ENCODE measurements at places on chromosomes 3 and 15.

- no peak for DNase-seq
Observed at GRCh38 chr3:53721187-53722119, 124.8 kb downstream of the CHDH start.

DNA sequence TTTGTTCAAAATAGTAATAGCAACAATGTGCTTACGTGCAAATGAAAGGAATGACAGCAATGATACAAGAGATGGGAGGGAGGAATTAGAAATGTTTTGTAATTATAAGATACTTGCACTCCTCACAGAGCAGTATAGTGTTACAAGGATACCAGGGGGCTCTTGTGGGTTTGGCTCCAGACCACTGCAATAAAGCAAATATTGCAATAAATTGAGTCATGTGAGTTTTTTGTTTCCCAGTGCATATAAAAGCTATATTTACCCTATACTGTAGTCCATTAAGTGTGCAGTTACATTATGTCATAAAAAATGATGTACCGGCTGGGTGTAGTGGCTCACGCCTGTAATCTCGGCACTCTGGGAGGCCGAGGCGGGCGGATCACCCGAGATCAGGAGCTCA lies 864.3 kb downstream of the NSUN3 start:
- DNase-seq, result no peak

- no peak for DNase-seq
Observed at GRCh38 chr15:96369825-96370621, 39.5 kb downstream of the NR2F2 start.

- DNase-seq, result no peak
Observed at GRCh38 chr3:152197451-152197850, 71.3 kb upstream of the MBNL1 start.

GRCh38 chr3:135034891-135035440 lies 239.9 kb downstream of the EPHB1 start:
- DNase-seq, result no peak

- DNase-seq, result no peak
Observed at GRCh38 chr3:168714609-168715240, 619.0 kb upstream of the GOLIM4 start.

DNA sequence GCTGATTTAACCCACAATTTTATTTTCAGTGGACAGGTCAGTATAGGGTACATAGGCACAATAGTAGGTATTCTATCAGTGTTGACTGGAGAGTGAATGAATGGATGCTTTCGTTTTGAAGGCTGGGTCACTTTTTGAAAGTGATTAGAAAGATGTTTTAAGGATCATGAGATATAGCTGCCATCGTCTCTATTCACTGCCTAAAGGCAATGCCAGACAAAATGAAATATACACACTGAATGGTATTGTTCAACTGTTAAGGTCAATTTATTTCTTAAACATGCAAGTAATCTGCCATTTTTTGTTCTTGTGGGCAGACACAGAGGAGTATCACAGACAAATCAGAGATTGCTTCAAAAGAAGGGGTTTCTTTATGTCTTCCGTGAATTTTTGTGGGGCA lies 395.3 kb downstream of the VGLL3 start:
- no peak for DNase-seq

DNA sequence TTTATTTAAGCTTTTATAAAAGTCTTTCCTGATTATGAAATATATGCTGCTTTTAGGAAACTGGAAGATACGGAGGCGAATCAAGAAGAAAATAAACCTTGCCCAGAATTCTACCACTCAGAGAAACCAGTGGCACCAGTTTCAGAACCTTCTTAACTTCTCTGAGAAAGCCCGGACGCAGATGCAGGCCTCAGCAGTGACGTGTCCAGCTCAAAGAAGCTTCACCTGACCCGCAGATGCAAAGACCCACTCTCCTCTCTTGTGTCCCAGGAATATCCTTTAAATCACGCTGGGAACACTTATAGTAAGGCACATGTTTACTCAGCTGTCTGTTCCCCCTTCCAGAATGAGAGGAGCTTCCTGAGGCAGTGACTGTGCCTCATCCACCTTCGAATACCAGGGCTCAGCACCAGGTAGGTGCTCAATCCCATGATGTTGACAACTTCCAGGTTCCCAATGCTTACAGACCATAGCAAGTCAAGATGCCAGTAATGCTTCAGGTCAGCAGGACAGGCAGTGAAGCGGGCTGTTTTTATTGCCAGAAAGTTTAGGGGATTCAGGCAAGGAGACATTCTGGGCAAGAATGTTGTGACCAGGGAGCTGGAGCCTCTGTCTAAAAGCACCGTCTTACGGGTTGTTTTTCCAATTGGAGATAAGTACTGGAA lies 39.9 kb upstream of the LDHAL6B start:
- no peak for DNase-seq

GRCh38 chr3:131396170-131396569 lies 14.6 kb downstream of the NUDT16 start:
- no peak for DNase-seq

GRCh38 chr15:60994963-60995475 lies 234.1 kb downstream of the RORA start:
- DNase-seq, result no peak

- DNase-seq, result no peak
Observed at GRCh38 chr3:188049606-188050530, 104.1 kb upstream of the LPP start.

DNA sequence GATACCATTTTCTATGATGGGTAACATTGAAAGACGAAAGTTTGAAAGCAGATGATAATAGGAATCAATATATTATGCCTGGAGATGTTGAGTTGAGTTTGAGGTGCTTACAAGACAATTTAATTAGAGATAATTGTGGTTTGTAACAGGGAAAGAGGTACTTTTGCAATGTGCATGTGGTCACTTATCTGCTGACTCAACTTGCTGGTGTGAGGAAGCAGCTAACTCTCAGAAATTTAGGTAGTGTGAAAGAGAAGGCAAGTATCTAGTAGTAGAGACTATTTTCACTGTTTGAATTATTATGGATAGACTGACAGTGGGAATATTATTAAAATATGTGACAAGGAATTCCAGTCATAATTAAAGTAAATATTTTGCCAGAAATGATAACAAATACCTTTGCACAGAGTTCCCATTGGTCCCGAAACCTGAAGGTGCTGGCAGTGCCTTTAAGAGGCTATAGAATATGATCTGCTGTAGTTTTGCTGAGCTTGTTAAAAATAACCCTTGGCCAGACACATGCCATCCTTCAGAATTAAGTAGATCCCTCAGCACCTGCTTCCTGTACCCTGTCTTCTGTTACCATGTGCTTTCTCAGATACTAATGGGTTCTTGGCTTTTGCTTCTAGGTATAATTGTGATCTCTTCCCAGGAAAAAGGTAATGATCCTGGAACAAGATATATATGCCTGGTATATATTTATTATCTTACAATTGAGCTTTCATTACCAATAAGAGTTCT lies 315.9 kb downstream of the BCHE start:
- no peak for DNase-seq

DNA sequence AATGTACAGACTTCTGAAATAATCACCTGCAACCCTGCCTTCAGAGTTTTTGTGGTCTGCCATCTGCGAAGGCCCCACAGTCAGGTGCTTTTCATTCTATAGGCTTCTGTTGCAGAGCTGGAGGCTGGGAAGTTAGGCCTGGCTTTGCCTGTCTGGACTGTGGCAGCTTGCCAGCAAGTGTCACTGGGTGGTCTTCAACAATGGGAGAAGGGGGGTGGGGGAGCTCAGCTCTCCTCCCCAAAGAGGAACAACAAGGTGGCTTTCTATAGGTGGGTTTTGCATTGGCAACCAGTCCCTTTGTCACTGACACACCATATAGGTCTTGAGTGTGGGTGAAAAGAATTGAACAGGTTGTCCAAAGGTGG lies 7.3 kb downstream of the BOC start:
- no peak for DNase-seq

- DNase-seq, result no peak
Observed at GRCh38 chr3:45881078-45882022, 5.0 kb upstream of the CCR9 start.

GRCh38 chr3:45064512-45065372 lies 38.6 kb downstream of the CLEC3B start:
- DNase-seq, result no peak

DNA sequence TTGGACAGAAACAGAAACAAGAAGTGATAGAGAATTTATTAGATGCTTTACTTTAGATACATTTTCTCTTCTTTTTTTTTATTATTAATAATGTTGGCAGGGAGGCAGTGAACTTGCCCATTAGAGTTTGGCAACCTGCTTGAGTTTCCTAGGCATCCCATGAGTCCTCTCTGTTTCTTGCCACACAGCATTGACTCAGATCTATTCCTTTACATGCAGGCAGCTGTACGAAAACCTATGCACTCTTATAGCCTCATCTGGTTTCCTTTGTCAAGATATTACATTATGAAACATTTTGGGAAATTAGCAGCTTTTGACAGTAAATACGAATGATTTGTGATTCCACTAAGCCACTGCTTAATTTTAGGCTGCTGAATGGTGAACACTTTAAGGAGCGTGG lies 23.3 kb downstream of the IL1RAP start:
- no peak for DNase-seq

- peak; percentile 82 for DNase-seq
Observed at GRCh38 chr15:28004143-28005003, 94.7 kb downstream of the OCA2 start.

DNA sequence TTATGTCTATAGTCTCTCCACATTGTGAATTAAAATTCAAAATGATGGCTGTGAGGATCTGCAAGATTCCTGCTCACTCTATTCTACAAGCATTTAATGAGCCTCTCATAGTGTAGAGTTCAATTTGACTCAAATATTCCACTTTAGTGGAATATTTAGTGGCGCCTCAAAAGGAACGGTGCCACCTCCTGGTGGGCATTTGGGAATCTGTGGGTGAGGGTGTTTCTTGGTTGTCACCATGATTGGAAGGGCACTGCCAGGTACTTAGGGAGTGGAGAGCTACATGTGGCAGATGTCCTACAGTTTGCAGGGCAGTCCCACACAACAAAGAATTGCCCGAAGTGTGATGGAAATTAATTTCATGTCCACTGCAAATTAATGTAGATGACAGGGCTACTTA lies 21.5 kb upstream of the KCNMB3 start:
- no peak for DNase-seq

DNA sequence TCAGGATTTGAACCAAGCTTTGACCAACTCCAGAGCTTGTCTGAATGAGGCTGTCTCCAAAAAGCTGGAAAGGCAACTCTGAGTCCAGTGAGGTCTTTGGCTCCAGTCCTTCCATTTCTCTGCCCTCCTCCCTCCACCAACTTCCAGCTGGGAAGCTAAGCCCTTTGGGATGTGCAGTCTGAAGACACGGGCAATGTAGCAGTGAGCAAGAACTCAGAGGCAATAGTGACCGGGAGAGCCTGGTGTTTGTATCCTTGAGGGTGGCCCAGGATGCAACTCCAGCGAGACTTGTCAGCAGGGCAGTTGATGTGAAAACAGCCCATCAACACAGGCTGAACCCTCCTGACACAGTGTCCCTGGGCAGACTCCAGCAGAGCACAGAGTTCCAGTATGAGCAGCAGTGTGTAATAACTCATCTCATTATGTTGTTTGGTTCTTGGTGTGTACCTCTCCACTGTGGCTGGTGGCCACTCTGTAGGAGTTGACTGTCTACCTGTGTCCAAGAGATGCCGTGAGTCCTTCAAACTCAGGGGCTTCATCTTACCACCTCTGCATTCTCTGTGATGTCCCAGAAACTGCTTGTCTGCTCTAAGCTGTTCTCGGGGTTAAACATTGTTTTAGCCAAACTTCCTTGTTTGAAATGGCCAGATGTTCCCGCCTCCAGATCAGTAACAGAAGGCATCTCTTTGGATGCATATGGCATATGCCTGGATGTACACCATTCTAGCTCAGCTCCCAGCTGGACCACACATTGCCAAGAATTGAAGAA lies 6.6 kb downstream of the CDCP1 start:
- no peak for DNase-seq

DNA sequence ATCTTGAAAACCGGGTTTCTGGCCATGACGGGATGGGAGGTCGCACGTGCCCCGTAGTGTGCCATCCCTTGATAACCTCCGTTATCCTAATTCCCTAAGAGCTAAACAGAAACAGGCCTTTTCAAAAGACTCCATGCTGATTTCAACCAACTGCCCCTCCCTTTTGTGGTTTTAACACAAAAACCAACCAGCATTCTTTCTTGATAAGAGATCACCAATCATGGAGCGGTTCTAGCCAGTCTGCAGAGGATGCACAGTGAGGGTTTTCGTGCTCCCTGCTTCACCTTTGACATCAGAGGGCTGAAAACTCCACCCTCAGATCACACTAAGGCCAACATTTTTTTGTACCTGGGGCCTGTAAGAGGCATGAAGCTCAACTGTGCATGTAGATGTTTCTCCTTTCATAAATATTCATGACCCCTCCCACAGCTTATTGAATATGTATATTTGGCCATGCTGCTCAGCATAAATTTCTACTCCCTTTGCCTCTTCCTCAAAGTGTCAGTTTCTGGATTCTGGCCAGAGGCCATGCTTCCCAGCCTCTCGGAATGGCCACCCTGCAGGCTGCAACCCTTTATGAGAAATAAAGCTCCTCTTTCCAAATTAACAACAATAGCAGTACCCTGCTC lies 41.3 kb downstream of the FAM3D start:
- no peak for DNase-seq
